ENCODE measurements at places on chromosomes 4 and X.
A peak's percentile ranks its signal among the peaks of the same experiment; 100 is the strongest.

- no peak for DNase-seq
Observed at GRCh38 chrX:119734897-119735339, 23.5 kb upstream of the SOWAHD start.

GRCh38 chr4:65019775-65020174 lies 610.5 kb upstream of the TECRL start:
- no peak for DNase-seq

DNA sequence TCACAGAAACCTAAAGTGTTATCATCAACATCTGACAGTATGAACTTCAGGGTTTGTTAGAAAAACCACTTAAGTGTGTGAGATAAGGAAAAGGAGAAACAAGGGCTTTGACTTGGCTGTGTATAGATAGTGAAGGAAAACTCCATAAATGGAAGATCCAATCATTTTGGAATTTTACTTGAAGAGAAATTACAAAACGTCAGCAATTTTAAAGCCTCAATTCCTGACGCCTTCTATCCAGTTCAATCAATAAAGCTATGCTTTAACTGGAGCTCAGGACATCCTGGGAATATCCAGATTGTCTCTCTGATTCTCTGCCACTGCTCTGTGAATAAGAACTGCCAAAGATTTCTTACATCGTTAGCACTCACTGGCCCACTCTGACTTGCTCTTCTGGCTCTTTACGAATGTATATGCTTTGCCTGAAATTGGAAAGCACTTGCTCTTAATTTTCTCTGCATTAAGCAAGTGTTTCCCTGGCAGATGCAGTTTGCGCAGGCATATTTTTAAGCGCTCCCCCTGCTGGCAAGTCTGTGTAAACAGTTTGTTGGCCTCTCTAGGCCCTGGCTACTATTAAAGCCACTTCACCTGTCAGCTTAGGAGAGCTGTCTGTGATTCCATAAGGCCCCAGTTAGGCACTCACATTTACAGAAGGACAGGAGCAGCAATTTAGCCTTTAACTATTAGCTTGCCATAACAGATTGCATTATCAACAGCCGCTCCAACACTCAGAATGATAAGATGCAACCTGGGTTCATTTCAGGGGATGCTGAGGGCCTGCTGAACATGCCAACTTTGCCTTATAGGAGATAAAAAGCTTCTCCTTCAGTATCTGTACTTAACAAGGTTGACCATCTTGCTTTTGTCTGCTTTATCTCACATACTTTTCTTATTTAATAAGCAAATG lies 251.4 kb upstream of the DDX53 start:
- peak; percentile 20 for DNase-seq

DNA sequence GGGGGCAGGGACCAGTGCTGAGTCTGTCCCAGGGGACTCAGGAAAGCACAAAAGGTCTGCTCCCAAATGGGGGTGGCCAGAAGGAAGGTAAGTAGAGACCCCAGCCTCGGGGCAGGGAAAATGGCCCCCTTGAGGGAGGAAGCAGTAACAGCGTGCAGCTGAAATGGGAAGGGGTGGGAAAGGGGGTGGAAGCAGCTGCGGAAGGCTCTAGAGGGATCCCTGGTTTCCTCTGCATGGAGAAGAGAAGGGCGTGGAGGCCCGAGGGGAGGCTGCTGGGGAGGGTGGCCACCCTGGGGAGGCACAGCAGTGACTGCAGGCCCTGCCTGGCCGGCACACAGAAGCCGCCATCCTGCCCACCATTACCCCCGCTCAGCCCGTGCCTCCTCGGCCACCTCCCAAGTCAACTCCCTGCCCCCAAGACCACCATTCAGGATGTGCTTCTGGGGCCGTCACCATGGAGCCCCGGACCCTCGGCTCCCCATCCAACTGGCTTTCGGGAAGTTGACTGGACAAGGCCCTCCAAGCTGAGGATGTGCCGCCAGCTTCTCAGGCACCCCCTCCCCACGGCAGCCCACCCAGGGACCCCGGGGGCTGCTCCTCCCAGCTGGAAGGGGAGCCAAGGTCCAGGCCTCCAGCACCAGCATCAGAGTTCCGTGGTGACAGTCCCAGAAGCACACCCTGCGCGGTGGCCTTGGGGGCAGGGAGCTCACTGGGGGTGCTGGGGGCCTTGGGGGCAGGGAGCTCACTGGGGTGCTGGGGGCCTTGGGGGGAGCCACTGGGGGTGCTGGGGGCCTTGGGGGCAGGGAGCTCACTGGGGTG lies 23.6 kb downstream of the CFAP99 start:
- no peak for DNase-seq

GRCh38 chrX:79443121-79443520 lies 76.0 kb upstream of the ITM2A start:
- DNase-seq = no peak

DNA sequence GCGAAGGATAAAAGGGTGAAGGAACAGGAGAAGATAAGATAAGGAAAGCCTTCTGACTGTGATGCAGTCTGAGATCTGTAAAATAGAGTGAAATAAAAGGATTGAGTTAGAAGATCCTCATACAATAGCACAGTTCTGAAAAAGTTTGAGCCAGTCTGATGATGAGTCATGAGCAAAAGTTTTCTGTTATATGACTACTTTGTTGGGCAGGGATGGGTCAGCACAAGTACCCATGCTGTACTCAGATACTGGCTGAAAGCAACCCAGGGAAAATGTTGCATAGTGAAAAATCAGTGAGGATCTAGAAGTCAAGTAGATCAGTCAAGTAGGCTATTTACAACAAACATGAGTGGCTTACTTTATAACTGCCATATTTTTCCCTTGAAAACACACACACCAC lies 253.5 kb downstream of the PCDH10 start:
- no peak for DNase-seq

GRCh38 chrX:122586831-122587230 lies 597.2 kb upstream of the GRIA3 start:
- no peak for DNase-seq

DNA sequence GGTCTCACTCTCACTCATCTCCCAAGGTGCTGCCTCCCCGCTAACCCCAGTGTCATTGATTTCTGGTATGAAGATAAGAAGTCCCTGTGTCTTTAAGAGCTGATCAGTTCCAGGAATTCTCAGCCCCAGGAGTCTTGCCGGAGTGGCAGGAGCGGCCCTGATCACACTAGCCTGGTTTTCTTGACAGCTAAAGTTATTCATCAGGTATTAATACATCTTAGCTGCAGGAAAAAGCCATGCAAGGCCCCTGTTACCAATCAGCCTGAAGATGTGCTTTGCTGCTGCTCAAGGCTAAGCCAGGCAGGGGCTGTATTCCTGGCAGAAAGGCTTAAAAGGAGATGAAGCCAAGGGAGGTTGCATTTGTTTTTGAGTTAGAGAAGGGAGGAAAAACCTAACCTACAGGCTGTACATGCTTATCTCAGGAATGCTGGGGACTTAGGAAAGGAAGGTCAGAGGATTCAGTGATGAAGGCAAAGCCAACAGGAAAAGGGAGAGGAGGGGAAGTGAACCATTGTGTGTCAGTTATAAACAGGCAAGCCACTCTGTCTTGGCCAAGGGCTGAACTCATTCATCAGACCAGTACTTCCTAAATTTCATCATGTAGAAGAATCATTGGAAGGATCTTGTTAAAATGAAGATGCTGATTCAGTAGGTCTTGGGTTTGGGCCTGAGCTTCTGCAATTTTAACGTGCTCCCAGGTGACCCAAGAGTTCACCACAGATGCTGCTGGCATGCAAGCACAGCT lies 8.6 kb downstream of the SRPX start:
- DNase-seq = no peak

Data from NCI-H1436 treated with DMSO at 0.1 percent for 48 hours (cell line).